SK-MEL-5 (cell line): ENCODE measurements at places on chromosomes 5 and 9. TPM values are rescaled to one million over a fixed set of nuclear protein-coding genes. Genes with fewer than 3 reads are reported as not detected.

The SPATA9 gene
- total RNA-seq, result not detected in 2 replicates

The NR3C1 gene
- 11.5 and 16.0 TPM in 2 replicates for total RNA-seq

The PCDHGA10 gene
- total RNA-seq, result 0.18 and 0.21 TPM in 2 replicates

The ORM2 gene
- total RNA-seq, result not detected in 2 replicates

The ZNG1C gene
- total RNA-seq, result 48.2 and 53.6 TPM in 2 replicates

The PCAT7 gene
- 0.16 TPM in 1 of 2 replicates, not detected in the other for total RNA-seq
